ENCODE measurements at places on chromosomes 6 and 20. TPM values are rescaled to one million over a fixed set of nuclear protein-coding genes. Genes with fewer than 3 reads are reported as not detected.
A peak's percentile ranks its signal among the peaks of the same experiment; 100 is the strongest.

- no peak for DNase-seq
Observed at GRCh38 chr6:134637282-134637681, 312.6 kb downstream of the ALDH8A1 start.

LRRC1 gene
- polyA plus RNA-seq = 0.76 TPM

DNA sequence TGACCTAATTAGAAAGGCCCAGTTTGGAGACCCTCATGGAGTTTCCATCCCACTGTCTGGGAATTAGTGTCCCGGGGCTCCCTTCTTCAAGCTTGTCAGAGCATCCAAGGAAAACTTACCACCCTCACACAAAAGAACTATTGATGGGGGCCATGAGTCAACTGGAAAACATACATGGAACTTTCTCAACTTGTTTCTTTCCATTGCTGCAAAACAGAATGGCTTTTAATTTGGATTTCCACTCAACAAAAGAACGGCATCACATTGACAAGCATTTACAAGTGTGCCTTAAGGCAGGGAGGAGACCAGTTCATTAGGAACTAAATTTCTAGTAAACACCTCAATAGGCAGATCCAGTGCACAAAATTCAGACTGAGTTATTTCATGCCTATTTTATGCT lies 289.1 kb upstream of the PREP start:
- DNase-seq = no peak

GRCh38 chr6:21800330-21800729 lies 206.8 kb downstream of the SOX4 start:
- no peak for DNase-seq

DNA sequence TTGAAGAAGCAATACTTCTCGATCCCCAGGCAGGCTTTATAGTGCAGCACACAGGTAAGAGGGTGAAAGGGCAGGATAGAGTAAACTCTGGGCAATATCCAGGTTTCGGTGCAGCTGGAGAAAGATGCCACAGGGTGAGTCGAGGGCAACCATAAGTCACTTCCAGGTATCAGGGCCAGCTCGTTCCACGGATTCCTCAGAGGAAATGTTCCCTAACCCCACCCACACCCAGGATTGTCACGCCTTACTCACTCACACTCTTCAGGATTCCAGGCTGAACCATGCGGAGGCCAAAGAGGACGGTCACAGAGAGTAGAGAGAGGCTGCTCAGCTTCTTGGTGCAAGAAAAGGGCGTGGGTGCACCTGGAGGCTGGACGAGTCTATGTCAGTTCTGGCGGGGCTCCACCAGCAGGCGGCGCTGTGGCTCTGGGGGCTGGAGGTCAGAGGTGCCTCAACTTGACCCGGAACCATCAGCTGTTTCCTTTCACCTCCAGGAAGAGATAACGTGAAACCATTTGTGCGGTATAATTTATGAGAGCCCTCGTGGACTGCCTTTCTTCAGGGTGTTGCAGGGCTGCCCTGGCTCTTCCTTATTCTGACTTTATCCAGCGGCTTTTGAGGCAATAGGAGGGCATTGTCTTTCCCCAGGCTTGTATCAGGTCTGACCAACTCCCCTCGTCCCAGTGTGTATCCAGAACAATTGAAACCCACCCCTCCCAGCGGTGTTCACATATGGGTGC lies 14.5 kb upstream of the WFDC12 start:
- DNase-seq = peak; percentile 39

DNA sequence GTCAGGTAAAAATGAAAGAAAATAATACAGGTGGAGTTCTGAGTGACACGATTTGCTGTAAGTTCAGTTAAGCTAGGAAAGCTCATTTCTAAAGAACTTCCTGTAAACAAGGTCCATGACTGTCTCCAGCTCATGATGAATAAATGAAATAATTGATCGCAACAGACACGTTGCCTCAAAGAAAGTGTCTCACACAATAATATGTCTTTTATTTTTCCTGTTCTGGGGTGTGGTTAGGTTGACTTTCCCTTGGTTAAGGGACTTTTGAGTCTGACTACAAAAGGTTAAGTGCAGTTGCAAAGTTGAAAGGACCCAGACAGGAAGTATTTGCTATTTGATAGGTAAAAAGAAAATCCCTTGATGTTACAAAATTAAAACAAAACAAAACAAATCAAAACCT lies 304.2 kb upstream of the PRDM1 start:
- DNase-seq = no peak

DNA sequence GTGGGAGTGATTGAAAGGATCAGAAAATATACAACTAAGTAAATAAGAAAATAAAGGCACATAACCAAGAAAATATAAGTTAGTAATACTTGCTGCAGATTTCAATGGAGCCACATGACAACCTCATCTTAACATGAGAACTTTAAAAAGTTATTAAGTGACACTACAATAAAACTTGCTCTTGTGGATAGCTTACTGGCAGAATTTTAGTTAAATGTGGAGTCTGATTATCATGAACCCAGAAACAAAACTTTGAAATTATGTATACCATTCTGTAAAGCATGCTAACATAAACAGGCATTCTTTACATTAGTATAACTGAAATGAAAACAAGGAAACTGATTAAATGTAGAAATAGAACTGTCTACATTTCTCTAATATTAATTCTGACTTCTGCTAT lies 220.9 kb downstream of the RFPL4B start:
- no peak for DNase-seq

DNA sequence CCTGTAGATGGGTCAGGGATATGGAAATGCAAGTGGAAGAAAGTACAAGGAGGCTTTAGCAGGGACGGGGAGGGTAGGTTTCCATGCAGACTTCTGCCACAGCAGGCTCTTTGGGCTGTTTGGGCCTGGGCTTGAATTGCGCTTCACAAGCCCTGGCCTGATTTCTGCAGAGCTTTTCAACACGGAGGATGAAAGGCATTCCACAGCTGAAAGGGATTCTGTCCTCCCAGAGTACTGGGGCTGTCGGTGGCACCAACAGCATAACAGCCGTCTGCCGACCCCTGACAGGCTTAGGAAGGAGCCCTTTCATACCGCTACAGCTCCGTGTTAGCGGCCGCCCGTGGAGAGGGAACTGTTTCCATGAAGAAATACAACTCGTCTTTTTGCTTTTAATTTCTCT lies 22.9 kb upstream of the TBC1D7 start:
- DNase-seq = no peak

DNA sequence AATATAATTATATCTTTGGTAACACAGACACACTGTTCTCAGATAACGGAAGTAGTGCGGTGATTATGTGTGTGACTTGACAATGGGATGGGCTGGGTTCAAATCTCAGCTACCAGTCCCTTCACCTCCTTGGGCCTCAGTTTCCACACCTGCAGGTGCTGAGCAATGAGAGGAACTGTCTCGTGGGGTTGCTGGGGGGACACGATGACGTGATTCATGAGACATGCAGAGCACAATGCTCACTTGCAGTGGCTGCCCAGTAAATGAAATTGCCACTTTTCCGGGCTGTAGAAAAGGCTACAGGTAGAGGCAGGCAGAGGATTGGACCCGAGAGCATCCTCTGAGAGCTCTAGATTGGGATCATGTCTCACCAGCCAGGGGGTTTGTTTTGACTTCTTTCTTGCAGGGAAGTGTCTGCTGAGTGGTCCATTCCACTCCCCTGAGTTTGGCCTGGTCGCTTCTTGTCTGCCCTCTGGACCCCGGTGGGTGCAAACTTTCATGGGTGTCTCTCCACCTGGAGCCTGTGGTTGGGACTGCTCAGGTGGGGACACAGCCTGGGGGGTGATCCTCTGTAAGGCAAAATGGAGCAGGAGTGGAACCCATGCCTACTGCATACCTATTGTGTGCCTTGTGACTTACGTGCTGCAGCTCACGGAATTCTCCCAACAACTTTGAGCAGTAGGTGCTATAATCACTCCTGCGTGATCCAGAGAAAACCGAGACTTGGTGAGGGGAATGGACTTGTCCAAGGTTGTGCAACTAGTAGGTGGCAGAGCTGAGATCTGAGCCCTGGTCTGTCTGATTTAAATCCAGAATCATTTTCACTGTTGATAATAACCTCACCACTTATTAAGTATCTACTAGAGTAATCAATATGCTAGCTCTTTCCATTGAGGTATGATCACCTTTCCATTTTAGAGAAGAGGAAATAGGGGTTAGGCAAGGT lies 147.2 kb downstream of the CEBPB start:
- no peak for DNase-seq

DNA sequence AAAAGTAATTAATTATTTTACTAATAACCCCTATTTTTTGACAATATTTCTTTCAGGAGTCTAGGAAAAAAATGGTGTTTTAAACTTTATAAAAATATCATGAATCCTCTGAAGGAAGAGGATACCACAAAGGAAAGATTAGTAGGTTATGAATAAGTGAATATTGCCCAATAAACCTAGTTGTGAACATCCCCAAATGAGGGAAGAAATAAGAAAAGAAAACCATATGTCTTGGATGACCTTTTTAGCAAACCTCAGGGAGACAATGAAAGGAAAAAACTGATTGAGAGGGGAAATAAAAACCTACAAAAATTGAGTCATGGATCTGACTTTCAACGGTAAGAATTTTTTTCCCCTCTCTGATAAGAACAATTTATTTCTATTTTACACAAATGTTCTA lies 34.4 kb downstream of the TENT5A start:
- no peak for DNase-seq

DNA sequence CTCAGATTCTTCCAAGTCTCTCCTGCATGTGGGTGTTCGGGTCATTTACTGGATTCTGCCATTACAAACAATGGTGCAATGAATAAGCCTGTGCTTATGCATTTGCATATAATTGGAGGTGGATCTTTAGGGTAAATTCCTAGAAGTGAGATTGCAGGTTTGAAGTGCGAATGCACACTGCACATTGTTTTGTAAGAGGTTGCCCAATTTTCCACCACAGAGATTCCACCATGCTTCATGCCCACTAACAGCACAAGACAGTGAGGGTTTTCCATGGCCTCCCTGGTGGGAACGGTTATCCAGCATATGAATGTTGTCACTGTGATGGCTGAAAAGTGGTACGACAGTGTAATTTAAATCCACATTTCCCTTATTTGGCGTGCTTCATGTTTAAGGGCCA lies 178.8 kb upstream of the PMEPA1 start:
- DNase-seq = no peak

DNA sequence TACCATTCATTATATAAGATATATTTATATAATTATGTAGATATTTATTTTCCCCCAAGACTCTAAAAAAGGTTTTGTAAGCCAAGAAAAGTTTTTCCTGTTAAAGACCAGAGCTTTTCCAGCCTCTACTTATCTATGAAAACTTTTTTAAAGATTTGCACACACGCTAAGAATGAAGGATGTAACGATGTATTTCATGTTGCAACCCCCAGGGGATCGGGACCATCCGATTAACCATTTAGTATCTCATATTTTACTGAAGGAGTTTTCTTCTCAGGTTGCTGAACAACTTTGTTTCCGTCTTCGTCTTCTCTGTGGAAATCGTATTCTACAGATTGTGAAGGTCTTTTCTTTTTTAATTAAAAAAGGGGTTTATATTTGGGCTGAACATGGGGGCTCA lies 70.0 kb upstream of the SASH1 start:
- DNase-seq = no peak

- DNase-seq = no peak
Observed at GRCh38 chr6:118892355-118892991, 1.5 kb upstream of the ASF1A start.

Data from SK-N-SH (cell line).